Effector memory CD4-positive, alpha-beta T cell (primary cell): ENCODE measurements at places on chromosomes 2 and 18.

DNA sequence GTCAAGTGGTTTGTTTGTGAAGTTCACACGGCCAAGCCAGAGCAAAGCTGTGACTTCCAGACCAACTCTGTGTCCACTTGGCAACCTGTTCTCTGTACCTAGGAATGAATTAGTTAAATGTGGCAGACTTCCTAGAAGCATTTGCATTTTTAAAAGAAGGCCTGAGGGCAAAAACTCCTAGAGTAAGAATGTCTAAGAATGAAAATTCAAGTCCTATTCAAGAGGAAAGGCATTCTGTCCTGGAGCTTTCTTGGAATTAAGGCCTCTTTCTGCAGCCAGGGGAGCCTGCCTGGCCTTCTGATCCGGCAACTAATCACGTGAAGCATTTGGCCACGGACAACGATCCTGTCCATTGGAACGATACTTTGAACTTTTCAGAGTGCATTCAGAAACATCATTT is 155.0 kb downstream of the SETBP1 start:
- no peak for DNase-seq

- DNase-seq: no peak
Measured at GRCh38 chr2:204104811-204105210, 168.2 kb downstream of the ICOS start.

DNA sequence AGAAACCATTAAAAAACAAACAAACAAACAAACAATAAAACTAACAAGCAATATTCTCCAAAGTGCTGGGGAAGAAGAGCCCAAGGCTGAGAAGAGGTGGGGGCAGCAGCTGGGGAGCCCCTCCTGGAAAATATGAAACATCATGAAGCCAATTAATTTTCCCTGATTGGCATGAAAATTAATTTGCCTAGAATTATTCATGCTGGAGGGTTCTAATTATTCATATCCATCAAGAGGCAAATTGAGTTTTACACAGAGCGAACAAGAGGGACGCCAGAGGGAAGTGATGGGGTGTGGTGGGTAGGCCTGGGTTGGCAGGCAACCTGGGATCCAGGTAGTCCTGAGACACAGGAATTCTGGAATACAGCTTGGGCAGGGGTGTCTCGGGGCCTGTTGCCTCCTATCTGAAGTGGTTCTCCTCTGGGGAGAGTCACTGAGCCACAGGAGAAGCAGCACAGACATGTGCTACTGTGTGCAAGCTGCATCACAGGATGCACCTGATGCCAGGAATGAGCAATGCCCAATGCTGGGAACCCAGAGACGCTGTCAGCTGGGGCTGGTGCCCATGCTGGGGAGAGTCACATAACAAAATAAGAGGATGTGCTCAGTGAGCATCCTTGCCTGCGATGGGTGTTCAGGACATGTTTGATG is 100.5 kb downstream of the TEX51 start:
- DNase-seq: no peak

DNA sequence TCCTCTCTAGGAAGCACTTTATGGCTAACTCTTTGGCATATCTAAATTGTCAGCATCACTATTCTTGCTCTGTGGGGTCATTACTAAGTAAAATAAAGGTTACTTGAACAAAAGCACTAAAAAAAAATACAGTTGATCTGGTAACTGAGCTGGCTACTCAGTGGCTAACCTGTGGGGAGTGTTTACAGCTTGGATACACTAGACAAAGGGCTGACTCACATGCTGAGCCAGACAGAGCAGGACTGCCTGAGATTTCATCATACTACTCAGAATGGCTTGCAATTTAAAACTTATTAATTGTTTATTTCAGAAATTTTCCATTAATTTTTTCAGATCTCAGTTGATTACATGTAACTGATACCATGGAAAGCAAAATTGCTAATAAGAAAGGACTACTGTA is 1690.4 kb upstream of the SLC39A10 start:
- no peak for DNase-seq

GRCh38 chr18:21452276-21452780 is 148.2 kb downstream of the ESCO1 start:
- DNase-seq: no peak

DNA sequence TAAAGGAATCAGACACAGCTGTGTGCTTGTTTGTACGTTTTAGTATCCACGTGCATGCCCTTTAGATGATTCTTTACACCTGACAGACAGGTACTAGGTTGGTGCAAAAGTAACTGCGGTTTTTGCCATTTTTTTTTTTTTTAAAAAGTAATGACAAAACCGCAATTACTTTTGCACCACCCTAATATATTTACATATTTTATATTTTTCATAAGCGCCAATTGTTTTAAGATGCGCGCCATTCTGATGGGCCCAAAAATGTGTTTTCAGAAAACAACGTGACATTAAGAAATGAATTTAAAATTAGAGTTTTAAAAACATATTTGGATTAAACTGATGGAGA is 972 bp upstream of the COBLL1 start:
- no peak for DNase-seq

- DNase-seq: no peak
Measured at GRCh38 chr2:130966149-130966774, 127.0 kb downstream of the FAM168B start.

GRCh38 chr18:79765491-79766245 is 32.1 kb upstream of the KCNG2 start:
- no peak for DNase-seq

GRCh38 chr2:123912171-123912570 is 112.9 kb upstream of the CNTNAP5 start:
- DNase-seq: no peak

DNA sequence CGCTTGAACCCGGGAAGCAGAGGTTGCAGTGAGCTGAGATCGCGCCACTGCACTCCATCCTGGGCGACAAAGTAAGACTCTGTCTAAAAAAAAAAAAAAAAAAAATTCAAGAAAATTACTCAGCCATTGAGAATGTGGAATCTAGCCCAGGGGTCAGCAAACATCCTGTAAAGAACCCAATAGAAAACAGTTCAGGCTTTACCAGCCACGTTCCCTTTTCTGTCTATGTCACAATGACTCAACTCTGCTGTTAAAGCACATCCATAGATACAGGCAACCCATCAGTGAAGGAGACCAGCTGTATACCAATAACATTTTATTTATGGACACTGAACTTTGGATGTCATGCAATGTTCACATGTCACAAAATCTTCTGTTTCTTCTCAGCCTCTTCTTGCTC is 435.6 kb upstream of the GYPC start:
- no peak for DNase-seq

GRCh38 chr2:197261808-197262226 is 48.8 kb downstream of the ANKRD44 start:
- no peak for DNase-seq

GRCh38 chr2:149364839-149365238 is 34.5 kb downstream of the LYPD6 start:
- DNase-seq: no peak

DNA sequence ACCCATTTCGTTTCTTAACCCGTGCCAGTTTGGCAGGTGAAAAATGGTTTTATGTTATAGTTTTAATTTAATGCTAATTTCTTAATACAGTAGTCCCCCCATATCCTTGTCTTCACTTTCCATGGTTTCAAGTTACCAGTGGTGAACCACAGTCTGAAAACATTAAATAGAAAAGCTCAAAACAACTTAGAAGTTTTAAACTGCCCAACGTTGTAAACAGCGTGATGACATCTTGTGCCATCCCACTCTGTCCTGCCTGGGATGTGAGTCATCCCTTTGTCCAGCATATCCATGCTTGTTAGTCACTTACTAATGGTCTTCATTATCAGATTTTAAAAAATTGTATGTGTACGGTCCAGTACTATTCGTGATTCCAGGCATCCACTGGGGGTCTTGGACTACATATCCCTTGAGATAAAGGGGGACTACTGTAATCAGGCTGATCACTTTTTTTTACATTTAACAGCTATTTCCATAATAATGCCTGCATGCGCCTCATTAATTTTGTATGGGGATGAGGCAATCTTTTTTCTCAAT is 31.9 kb downstream of the SLC66A3 start:
- no peak for DNase-seq

DNA sequence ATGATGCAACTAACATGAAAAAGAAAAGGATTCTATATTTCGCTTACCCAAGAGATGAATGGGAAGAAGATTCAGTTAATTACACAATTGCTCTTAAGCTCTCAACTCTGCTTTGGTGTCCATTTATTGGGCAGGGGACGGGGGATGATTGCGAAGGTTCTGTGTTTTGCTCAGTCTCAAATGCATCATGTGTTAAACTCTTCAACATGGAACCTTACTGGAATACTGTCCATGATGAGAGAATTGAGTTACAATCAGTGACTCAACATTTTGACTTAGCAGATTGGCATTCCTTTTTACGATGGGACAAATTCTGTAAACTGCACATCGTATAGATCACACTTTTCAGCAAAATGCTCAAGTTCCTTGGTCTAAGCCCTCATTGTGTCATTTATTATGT is 135.6 kb downstream of the RBMS1 start:
- no peak for DNase-seq

- DNase-seq: no peak
Measured at GRCh38 chr2:145108361-145108778, 588.5 kb upstream of the ZEB2 start.

DNA sequence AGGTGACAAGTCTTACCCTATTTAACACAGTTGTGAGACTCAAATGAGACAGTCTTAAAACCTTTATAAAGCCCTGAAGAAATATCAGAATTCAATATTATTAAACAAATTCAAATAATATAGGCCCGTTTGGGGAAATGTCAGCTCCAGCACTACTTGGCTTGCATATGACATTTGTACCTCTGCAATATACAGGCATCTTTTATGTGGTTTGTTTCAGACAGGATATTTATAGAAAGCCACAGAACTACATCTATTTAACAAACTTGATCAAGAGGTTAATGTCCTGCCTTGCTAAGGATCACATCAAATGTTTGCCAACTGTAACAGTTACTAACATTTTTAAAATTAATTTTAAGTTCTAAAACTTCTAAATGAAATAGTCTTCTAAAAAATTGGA is 3.2 kb upstream of the MREG start:
- DNase-seq: no peak

DNA sequence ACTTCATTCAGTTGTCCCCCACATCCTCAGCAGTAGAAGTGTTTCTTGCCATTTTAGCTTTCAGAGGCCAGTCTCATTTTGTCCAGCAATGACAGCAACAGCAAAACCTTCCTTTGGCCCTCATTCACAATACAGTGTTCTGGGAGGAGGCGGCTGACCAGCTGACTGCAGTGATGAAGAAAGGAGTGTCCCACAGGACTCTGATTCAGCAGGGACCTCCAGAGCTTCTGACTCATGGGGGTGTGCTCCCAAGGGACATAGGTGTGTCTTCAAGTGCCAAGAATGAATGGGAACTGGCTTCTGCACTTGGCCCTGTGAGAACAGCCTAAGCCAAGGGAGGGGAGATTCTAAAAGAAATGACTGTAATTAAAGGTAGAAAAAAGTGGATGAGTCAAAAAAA is 147.0 kb upstream of the PELI1 start:
- DNase-seq: no peak

GRCh38 chr18:29496152-29496680 is 1319.3 kb upstream of the CDH2 start:
- DNase-seq: no peak
